ENCODE measurements at places on chromosomes 1 and 21. TPM values are rescaled to one million over a fixed set of nuclear protein-coding genes. Genes with fewer than 3 reads are reported as not detected.

DNA sequence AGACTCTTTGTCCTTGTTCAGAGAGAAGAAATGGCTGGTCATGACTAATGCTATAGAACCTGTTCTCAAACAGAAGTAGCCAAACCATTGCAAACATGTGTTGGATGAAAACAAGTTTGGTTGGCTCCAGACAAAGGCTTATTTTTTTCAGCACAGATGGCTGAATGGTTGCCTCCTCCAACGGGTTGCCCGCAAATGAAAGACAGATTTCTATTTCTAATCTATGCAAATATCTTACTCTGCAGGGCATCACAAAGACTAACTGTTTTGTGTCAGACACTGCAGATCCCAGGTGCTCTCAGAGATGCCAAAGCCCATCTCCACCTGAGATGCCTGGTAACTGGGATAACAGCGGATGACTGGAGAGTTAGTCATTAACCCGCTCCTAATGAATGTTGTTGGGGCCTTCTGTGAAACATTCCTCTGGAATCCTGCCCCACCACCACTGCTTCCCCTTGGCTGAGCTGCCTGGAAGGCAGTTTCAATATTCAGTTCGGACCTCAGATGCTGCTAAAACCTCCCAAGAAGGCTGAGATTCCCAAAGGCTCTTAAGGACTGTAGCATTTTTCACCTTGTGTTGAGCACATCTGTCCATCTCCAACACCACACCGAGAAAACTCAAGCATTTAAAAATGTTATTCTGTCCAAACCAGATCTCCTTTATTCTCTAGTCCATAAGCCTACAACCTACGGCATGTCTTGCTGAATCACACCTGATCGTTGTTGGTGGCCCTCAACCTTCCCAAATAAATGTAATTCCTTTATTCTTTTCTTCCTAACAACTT is 104.4 kb downstream of the PTPN14 start:
- peak; percentile 88 for DNase-seq

DNA sequence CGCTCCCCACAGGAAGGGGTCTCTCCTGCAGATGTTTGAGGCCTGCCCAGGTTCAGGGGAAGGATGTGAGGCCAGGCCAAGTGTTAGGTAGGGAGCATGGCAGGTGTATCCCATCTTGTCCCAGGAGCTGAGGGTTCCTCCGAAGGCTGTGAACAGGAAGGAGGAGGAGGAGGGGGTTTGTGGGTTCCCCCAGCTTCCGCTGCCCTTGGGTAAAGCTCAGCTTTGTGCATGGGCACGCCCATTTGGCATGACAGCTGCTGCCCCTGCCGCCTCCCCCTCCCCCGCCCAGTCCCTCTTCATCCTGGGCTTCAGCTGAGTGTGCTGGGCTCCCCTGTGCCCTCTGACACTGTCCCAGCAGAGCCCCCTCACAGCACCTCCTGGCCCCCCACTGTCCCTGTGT is 25.5 kb downstream of the TNFRSF8 start:
- no peak for DNase-seq

DNA sequence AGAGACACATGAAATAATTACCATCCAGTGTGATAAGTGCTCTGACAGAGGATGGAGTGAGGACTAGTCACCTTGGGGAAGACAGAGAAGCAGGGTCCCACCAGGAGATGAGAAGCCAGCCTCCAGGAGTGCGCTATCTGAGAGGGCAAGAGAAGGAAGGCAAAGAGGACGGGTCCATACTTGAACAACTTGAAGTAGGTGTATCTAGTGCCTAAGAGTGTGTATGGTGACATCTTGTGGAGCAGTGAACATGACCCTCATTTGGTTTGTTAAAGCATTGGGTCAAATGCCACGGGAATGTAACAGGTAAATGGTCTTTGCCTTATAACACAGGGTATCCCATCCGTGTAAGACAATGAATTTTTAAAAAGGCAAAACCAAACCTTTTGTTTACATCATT is 39.8 kb downstream of the MRPL39 start:
- no peak for DNase-seq

DNA sequence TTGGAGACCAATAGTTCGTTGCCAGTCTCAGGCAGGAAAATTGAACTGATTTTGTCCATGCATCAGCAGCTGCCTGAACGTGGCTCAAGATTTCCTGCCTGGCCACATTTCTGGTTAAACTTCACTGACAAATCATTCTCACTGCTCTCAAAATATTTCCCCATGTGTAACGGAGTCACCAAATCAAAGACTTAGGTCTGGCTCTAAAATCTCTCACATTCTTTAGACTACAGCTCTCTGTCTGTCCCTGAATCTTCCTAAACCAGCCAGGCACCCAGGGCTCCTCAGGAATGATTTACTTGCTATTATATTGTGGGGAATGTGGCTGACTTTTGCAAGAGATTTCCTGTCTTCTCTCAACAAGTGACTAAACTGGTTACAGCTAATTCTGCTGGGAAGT is 49.2 kb upstream of the GJA8 start:
- DNase-seq = no peak

GRCh38 chr1:185603158-185603557 is 131.0 kb upstream of the HMCN1 start:
- DNase-seq = no peak

- DNase-seq = no peak
Measured at GRCh38 chr1:143736562-143736961, 235.2 kb downstream of the FAM72C start.

DNA sequence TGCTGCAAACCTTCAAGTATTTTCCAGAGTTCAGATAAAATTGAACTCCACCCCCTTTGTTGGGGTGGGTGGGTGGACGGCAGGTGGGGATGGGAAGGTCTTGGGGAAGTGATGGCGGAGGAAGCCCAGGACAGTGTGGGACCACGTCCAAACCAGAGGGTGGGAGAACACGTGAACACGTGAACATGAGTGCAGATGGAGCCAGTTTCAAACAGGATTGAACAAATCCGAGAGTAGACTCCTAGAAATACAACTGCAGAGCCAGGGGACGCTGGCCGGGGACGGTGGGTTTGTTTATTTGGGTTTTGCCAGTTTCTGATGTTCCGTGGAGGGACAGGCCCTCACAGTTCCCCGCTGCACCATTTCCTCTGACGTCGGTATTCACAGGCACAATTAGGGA is 2.9 kb downstream of the KRTAP10-2 start:
- no peak for DNase-seq

DNA sequence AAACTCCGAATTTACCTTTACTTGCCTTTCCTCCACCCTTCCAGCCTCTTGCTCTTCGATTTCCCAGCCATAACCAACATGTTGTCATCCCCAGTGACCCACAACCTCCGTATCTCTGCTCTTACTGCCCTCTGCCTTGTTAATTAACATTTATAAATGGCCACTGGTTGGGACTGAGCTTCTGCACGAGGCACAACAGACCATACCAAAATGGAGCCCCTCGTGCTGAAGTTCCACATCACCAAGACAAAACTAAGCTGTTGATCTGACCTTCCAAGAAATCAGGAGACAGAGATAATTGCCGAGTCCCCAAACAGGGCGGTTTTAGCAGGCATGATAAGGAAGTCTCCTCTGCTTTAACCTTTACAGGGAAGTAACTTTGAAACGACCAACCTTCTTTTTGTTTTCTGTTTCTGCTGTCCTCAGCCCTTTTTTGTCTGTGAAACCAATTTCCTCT is 71.9 kb downstream of the NMNAT2 start:
- DNase-seq = no peak

DNA sequence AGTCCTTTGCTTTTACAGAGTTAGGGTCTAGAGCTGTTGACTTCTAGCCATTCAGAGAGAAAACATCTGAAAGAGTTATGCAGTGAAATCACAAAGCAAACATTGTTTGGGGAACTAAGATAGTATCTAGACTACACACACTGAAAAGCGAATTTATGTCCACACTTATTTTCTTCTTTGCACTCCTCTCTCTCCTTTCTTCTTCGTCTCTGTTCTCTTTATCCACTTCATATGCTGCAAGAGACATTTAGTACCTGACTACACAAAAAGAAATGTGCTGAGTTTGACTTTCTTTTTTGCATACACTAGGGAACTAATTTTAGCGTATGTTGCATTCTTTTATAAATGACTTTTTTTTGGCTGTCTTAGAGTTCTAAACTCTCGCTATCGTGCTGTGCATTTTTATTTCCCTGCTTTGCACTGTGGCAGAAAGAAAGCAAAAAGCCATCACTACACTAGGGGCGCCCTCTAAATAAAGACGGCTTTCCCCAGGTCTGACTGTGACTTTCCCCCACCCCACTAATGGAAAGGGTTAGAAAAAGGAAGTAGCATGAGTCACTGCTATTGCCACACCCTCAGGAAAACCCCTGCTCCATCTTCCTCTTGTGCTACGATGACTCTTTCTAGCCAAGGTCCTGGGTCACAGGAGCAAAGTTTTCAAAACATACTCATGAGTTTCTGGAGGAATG is 65.7 kb downstream of the MAP3K7CL start:
- no peak for DNase-seq

GRCh38 chr1:11695861-11696260 is 4.4 kb downstream of the DRAXIN start:
- DNase-seq = no peak

GRCh38 chr1:172477216-172477615 is 33.3 kb upstream of the PIGC start:
- DNase-seq = no peak

- no peak for DNase-seq
Measured at GRCh38 chr1:164137273-164137925, 421.6 kb upstream of the PBX1 start.

DNA sequence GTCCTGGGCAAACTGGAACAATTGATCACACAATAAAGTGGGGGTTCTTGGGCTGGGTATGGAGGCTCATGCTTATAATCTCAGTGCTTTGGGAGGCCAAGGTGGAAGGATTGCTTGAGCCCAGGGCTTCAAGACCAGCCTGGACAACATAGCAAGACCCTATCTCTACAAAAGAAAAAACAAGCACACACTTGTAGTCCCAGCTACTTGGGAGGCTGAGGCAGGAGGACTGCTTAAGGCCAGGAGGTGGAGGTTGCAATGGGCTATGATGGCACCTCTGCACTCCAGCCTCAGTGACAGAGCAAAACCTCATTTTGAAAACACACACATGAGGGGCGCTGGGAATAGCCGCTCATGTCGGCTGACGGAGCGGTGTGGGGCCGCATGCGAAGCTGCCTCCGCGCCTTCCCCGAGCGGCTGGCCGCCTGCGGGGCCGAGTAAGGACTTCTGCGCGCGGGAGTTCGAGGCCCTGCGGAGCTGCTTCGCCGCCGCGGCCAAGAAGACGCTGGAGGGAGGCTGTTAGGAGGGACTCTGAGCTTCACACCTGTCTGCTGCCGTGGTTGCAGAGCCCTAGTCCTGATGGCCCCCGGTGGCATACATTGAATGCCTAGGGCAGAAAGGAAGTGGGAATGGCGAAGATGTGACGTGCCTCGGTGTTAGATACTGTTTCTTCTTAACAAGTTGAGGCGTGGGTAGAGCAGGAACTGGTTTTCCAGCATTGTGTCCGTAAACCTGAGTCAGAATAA is 59.5 kb downstream of the ACBD3 start:
- DNase-seq = no peak

- no peak for DNase-seq
Measured at GRCh38 chr1:72281637-72282270, 585 bp downstream of the NEGR1 start.

DNA sequence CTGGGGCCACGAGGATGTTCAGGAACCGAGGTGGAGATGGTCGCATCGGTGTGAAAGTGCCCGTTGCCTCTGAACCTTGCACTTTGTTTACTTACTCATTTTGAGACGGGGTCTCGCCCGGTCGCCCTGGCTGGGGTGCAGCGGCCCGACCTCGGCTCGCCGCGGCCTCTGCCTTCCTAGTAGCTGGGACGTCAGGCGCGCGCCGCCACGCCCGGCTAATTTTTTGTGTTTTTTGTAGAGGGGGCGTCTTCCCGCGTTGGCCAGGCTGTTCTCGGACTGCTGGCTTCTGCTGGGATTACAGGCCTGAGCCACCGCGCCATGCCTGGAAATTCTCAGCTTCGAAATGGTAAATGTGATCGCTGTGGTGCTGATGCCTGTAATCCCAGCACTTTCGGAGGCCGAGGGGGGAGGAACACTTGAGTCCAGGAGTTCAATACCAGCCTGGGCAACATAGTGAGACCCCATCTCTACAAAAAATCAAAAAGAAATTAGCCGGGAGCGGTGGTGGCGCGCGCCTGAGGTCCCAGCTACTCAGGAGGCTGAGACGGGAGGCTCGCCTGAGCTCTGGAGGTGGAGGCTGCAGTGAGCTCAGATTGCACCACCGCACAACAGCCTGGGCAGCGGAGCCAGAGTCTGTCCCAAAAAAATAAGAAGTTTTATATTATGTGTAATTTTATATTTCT is 684 bp upstream of the MRPL20 start:
- peak; percentile 69 for DNase-seq

- no peak for DNase-seq
Measured at GRCh38 chr1:85762804-85763203, 54.6 kb upstream of the ZNHIT6 start.

DNA sequence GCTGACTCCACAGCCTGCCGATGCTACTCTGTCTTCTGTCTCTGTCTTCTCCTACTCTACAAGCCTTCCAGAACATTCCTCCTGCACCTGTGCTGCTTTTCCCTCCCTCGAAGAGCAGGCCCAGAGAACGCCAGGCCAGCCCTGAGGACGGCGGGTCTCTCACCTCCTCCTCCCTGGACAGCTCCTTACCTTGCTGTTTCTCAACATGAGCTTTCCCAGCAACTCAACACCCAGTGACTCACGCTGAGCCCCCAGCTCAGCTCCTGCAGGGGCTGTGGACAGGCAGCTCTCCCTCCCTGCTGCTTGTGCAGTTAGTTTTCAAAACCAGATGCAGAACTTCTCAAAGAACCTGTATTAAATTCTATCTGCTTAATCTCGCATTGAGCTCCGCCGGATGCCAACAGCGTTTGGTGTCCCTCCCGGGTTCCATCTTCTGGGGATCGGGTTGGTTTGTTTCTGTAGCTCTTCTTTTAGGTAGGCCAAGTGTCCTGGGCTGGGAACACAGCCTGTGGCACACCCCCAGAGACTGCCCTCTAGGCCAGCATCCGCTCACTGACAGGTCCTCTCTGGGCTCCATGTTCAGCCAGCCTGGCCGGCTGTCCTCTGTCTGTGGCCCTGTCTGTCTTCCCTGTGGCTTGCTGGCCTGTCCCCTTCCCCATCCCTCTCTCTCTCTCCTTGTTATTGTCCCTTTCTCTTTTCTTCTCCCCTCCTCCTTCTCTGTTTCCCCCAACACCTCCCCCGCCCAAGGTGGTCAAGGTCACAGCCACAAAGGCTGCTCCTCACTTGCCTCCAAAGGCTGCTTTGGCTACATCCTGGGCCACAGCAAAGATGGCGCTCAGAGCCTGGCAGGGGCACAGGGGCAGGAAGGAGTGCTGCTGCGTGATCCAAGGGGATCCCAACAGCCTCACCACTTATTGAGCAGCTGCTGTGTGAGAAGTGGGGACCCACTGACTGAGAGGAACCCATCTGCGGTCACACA is 391.0 kb downstream of the MATN1 start:
- DNase-seq = peak; percentile 9

- DNase-seq = no peak
Measured at GRCh38 chr21:44579833-44580144, 615 bp downstream of the KRTAP10-5 start.

GRCh38 chr1:210722410-210723081 is 393.8 kb downstream of the HHAT start:
- DNase-seq = no peak

- no peak for DNase-seq
Measured at GRCh38 chr1:153302308-153302707, 10.4 kb downstream of the PGLYRP3 start.

The CD5L gene
- not detected for polyA plus RNA-seq

The VWA5B1 gene
- 0.69 TPM for polyA plus RNA-seq

The GJB4 gene
- polyA plus RNA-seq = not detected

The URB1 gene
- polyA plus RNA-seq = 1.7 TPM

The LAMC1 gene
- 21.1 TPM for polyA plus RNA-seq

The PLPPR5 gene
- polyA plus RNA-seq = not detected

The UTP11 gene
- polyA plus RNA-seq = 24.2 TPM

The AADACL3 gene
- not detected for polyA plus RNA-seq

The APH1A gene
- 116 TPM for polyA plus RNA-seq

The FAM110D gene
- polyA plus RNA-seq = 4.2 TPM
